CD8-positive, alpha-beta memory T cell (primary cell): ENCODE measurements at places on chromosomes 2 and 18. TPM values are rescaled to one million over a fixed set of nuclear protein-coding genes. Genes with fewer than 3 reads are reported as not detected.

CHRNG gene
- not detected for total RNA-seq

- H3K4me1 ChIP-seq = no peaks in the 10 kb centered on the region
- no peaks in the 10 kb centered on the region for H3K27me3 ChIP-seq
- no peaks in the 10 kb centered on the region for H3K36me3 ChIP-seq
- peak; percentile 67 for DNase-seq
- H3K27ac ChIP-seq = no peak overlapping the region
Measured at GRCh38 chr18:62637807-62638687, 77.3 kb upstream of the PHLPP1 start.

- H3K27ac ChIP-seq = no peak overlapping the region
- no peaks in the 10 kb centered on the region for H3K27me3 ChIP-seq
- H3K4me3 ChIP-seq = no peak overlapping the region
- DNase-seq = no peak
- peaks cover 28% of the 10 kb centered on the region for H3K4me1 ChIP-seq
Measured at GRCh38 chr2:177398290-177398683, 5.7 kb downstream of the AGPS start.

DNA sequence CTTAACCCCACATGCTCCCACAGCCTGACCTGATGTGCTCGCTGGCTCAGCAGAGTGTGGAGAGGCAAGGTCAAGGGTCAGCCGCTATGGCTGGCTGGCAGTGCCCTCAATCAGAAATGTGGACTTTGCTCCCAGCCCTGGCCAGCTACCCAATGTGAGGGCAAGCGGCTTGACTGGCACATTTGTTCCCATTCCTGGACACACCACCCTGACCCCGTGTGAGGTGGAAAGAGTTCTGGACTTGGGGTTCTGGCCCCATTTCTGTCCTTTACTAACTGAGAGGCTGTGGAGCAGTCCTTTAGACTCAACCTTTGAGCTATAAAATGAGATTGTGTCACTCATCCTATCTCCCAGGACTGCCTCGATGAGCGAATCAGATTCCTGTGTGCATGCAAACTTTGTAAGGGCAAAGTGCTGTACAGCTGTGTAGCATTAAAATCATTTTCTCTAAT lies 9.1 kb downstream of the THNSL2 start:
- no peak overlapping the region for H3K4me3 ChIP-seq
- H3K4me1 ChIP-seq = peaks cover 7% of the 10 kb centered on the region
- no peaks in the 10 kb centered on the region for H3K27me3 ChIP-seq
- DNase-seq = no peak

GRCh38 chr2:8628866-8629209 lies 53.0 kb upstream of the ID2 start:
- DNase-seq = no peak
- no peak overlapping the region for H3K27ac ChIP-seq
- no peaks in the 10 kb centered on the region for H3K27me3 ChIP-seq
- H3K4me1 ChIP-seq = no peaks in the 10 kb centered on the region

CABYR gene
- total RNA-seq = 1.7 TPM

- DNase-seq = no peak
- no peak overlapping the region for H3K27ac ChIP-seq
- H3K36me3 ChIP-seq = no peaks in the 10 kb centered on the region
- H3K4me3 ChIP-seq = no peak overlapping the region
Measured at GRCh38 chr2:191499874-191500565, 177.9 kb upstream of the NABP1 start.
